C1 segment of cervical spinal cord (tissue), 14 donors: ENCODE measurements at places on chromosomes 16 and 17.
A peak's percentile ranks its signal among the peaks of the same experiment; 100 is the strongest.

GRCh38 chr16:85676466-85676865, 12.3 kb downstream of the GINS2 start:
- DNase-seq, result no peak

GRCh38 chr17:17164156-17164555, 42.0 kb downstream of the PLD6 start:
- DNase-seq, result no peak

DNA sequence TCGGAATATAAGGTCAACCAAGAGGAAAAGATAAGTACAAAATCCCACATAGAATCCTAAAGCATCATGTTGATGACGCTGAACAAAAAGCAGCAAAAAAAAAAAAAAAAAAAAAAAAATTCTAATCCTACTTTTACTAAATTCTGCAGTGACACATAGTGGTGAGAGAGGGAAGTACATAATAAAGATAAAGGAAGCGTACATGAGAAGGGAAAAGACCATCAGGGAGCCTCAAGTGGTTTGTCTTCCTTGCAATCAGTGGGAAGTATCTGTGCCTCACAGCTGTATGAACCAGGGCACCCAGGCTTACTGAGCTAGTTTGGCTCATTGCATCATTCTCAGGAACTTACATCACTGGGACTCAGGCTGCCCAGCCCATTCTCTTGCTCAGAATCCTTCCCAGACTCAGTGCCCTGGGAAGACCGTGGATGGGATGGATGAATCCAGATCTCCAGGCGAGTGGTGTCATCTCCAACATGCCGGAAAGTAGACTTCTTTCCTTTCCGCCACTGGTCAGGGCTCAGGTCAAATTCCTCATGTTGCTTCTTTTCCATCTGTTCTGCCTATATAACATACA, 21.2 kb downstream of the SMG6 start:
- no peak for DNase-seq

DNA sequence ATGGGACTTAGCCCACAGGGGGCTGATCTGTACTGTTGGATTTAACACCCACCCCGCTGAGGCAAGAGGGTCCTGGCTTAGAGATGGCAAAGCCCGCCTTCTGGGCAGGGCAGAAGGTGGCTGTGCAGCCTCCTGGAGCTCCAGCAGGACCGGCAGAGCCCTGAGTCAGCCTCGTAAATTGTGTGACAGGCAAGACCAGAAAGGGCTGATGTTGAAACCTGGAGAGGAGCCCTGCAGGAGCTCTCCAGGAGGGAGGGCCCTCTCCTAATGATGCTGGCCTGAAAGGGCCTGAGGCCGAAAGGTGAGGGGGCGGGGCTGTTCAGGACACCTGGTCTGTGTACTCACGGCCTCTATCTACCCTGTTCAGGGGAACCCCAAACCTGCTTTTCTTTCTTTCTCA, 22.5 kb upstream of the MYO15B start:
- no peak for DNase-seq

DNA sequence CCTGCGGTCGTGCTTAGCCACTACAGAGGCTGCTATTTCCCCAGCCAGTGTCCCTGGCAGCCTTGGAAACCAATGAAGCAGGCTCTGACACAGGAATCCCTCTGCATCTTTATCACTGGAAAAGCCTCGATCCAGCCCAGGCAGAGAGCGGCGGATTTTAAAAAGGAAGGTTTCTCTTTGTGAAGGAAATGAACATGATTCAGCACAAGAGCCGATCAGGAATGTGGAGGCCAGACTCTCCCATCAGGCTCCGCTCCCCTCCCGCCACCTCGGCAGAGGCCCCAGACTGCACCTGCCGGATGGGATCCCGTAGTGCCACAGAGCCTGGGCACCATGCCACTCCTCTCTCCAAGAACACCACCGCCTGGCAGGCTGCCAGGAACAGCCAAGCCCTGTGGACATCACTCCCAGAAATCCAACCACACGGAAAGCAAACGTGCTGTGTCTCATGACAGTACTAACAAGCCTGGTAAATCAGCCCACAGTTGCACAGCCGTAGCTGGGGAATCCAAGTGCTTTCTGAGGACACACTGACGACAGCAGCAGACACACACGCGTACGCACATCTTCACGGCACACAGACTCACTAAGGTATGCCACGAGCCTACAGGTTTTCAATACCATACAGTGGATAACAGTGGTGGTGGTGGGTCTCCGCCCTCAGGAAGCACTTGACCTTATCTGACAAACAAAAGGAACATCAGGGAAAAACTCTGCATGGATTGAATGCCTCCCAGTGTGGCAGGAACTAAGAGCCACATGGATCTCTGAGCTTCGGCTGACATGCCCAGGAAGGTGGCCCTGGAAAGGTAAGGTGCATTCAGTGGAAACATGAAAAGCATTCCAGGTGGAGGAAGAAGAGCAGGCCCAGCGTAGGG, 5.4 kb downstream of the LRRC75A start:
- DNase-seq, result peak; percentile 37
